ENCODE measurements at places on chromosomes 5 and 9. TPM values are rescaled to one million over a fixed set of nuclear protein-coding genes. Genes with fewer than 3 reads are reported as not detected.

SH3RF2 gene
- total RNA-seq = 0.94 TPM

CTNND2 gene
- total RNA-seq = 63.1 TPM

GPR151 gene
- total RNA-seq = 0.06 TPM

SLCO6A1 gene
- total RNA-seq = not detected

FAM221B gene
- 0.06 TPM for total RNA-seq

SLC1A3 gene
- 456 TPM for total RNA-seq

TIFAB gene
- total RNA-seq = 0.10 TPM

ERAP2 gene
- 2.9 TPM for total RNA-seq

RBM27 gene
- 18.4 TPM for total RNA-seq

ADRB2 gene
- total RNA-seq = 5.0 TPM

ZFAND5 gene
- total RNA-seq = 217 TPM

EGFLAM gene
- total RNA-seq = 36.3 TPM

ZNF300 gene
- 23.2 TPM for total RNA-seq

TNFSF8 gene
- total RNA-seq = 2.3 TPM

GRM6 gene
- 0.06 TPM for total RNA-seq

GMCL2 gene
- not detected for total RNA-seq

THBS4 gene
- total RNA-seq = 22.7 TPM

ELL2 gene
- 44.1 TPM for total RNA-seq

All from spinal cord (tissue), 10 donors.